ENCODE measurements at places on chromosomes 7 and 10.

GRCh38 chr7:149704507-149704906 is 68.9 kb downstream of the ZNF467 start:
- DNase-seq: no peak

GRCh38 chr10:6513476-6513875 is 66.6 kb downstream of the PRKCQ start:
- DNase-seq: no peak

DNA sequence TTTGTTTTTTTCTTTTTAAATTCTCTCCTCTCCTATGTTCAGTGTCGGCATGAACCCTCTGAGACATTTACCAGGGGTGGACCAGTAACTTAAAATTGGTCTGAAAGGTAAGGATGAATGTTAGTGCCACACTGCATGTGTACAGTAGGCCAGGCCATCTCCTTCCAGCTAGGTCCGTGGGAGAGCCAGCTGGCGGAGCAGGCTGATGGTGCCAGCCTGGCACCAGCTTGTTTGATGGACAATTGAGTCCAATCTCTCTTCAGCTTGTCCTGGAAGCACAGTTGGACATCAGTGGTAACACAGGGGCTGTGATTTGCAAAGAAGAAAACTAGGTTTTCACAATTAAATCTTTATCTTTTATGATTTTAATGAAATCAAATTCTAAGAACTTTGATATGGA is 136.5 kb downstream of the CNNM2 start:
- DNase-seq: peak; percentile 45

DNA sequence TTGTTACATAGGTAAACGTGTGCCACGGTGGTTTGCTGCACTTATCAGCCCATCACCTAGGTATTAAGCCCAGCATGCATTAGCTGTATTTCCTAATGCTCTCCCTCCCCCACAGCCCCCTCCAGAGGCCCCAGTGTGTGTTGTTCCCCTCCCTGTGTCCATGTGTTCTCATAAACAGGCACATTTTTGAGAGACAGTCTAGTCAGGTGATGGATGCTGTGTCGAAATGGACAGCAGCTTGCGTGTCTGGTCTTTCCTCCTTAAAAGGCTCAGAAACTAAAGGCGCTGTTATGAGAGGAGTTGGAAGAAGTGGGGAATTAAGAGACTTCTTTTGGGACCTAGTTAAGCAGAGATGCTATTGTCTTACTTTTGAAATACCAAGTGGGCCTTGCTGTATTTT is 296.0 kb downstream of the BBS9 start:
- no peak for DNase-seq

- DNase-seq: peak; percentile 20
These were observed 268.7 kb downstream of the WDR37 start for GRCh38 chr10:1324903-1325302.

DNA sequence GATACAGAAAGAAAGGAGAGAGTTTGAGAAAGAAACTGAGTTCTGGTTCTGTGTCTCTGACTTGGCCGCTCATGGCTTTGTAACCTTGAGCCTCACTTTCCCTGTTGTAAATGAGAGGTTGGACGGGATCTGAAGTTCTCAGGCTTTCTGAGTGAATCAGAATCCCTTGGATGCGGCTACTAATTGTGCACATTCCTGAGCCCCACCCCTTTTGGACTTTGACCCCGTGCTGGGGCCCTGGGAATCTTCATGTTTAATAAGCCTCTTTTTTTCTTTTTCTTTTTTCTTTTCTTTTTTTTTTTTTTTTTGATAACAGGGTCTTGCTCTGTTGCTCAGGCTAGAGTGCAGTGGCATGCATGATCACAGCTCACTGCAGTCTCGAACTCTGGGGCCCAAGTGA is 26.9 kb downstream of the SLC25A28 start:
- no peak for DNase-seq

DNA sequence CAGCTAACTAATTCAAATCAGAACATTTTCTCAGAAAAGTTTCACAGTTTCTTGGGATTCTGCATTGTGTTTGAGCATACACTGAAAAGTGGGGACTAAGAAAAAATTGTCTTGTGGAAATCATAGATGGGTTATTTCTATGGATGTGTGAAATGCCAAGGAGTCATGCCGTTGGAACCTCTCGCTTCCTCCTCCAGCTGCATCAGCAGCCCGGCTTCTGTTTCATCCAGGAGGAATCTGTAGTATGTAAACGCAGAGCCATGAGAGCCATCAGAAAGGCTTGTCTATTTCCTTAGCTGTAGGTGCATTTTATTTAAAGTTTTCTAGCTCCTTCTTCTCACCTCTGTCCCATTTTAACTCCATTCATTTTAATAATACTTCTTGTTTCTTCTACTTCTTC is 1144.1 kb downstream of the GATA3 start:
- no peak for DNase-seq

DNA sequence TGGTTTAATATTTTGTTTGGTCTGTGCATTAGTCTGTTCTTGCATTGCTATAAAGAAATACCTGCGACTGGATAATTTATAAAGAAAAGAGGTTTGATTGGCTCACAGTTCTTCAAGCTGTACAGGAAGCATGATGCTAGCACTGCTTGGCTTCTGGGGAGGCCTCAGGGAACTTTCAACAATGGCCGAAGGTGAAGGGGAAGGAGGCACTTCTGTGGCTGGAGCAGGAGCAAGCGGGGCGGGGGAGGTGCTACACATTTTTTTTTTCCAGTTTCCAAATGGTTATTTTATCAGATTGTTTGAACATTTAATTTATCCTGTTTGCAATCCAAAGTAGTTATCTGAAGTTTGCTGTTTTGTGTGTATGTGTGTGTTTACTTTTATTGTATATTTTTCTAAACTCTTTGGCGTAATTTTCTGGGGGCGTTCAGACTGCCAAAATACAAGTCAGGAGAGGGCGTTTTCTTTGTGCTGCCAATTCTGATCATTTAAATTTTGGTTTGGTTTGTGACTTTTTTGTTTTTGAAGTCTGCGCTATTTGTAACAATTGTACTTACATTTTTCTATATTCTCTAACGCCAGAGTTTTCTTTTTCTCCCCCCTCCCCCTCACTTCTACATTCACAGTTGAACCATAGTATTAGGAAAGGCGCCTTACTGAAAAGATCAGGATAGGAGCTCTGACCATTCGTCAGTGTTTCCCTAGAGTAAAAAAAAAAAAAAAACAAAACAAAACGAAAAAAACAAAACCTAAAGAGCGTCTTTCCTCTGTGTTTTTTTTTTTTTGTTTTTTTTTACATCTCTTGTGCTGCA is 58.5 kb downstream of the ZNF783 start:
- DNase-seq: no peak

DNA sequence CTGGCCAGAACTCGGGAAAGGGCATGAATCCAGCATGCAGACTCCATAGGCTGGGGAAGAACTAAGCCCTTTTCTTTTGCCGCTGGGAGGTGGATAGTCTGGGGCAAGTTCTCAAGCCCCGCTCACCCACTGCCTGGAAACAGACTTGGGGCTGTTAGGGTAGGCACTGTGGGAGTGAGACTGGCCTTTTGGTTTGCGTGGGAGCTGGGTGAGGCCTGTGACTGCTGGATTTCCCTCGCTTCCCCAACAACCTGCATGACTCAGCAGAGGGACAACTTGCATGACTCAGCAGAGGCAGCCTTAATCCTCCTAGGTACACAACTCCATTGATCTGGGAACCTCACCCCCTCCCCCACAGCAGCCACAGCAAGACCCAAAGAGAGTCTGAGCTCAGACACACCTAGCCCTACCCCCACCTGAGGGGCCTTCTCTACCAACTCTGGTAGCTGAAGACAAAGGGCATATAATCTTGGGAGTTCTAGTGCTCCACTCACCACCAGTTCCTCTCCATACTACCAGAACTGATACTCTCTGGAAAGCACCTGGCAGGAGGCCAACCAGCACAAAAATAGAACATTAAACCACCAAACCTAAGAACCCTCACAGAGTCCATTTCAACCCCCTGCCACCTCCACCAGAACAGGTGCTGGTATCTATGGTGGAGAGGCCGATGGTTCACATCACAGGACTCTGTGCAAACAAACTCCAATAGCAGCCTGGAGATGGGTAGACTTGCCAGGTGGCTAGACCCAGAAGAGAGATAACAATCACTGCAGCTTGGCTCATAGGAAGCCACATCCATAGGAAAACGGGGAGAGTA is 81.4 kb upstream of the LAMB4 start:
- no peak for DNase-seq

GRCh38 chr7:105655500-105656380 is 74.4 kb upstream of the EFCAB10 start:
- no peak for DNase-seq

- DNase-seq: peak; percentile 53
These were observed 558 bp downstream of the VOPP1 start for GRCh38 chr7:55571511-55572377.

DNA sequence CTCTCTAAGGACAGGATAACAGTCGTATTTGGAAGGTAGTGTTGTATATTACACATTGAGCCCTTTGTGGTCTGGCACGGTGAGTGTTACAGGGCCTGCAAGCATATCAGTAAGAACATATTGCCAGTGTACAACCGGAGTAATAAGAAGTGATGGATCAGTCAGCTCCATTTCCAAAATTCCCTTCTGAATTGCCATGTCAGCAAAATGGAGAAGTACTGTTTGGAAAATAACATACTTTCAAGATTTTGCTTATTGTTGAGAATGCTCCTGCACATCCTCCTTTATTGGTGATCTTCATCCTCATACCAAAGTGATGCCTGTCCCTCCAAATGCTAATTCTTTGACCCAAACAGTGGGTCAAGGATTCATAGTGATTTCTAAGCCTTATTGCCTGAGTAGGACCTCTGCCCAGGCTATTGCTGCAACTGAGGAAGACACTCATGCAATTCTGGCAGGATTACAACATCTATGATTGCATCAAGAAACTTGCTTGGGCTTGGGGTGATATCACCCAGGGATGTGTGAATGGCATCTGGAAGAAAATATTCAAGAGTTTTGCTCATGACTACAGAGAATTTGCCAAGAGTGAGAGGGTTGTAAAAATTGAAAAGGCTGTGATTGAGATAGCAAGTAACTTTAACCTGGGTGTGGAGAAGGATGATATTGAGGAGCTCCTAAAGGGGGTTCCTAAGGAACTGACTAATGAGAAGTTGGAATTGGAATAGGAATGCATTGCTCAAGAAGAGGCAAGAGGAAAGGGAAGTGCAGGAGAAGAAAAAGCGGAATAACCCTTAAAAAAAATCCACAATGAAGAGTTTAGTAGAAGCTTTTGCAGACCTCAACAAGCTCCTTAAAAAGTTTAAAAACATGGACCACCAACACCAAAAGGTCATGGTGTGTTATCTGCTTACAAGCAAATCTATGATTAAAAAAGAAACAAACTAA is 452.2 kb upstream of the SORCS1 start:
- no peak for DNase-seq

GRCh38 chr10:100723180-100723579 is 22.2 kb upstream of the PAX2 start:
- no peak for DNase-seq

DNA sequence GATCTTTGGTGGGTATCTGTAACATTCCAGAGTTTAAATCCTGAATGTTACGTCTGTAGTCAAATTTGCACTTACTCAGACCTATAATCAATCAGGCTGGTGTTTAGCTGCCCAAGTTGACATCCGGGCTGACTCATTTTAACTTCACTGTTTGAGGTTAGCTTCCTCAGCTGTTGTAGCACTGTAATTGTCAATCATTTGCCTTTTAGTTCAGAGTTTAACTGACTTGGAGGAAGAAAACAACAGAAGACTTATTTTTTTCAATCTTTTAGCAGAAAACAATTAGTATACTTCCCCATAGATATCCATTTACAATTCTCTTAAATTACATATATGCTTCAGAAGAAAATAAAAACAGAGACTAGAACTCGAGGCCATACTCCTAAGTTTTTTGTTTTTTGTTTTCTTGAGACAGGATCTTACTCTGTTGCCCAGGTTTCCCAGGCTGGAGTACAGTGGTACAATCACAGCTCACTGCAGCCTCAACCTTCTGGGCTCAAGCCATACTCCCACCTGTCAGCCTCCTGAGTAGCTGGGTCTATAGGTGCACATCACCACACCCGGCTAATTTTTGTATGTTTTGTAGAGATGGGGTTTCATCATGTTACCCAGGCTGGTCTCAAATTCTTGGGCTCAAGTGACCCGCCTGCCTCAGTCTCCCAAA is 38.5 kb upstream of the LRRC17 start:
- no peak for DNase-seq

DNA sequence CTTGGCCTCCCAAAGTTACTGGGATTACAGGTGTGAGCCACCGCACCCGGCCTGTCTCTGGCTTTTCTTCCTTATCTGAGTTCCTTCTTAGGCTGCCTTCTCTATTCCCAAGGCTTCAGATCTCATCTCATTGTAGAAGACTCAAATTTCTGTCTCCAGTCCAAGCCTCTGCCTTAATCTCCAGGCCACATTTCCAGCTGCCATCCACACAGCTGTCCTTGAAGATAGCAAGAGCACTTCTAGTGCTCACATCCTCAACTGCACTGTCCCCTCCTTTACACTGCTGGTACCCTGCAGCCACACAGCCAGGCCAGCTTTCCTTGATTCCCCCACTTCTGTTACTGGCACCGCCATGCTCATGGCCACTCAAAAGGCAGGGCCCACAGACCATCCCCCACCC is 35.6 kb downstream of the POLL start:
- DNase-seq: no peak
